Testis (tissue), 5 donors: ENCODE measurements at places on chromosomes 6 and 20. TPM values are rescaled to one million over a fixed set of nuclear protein-coding genes. Genes with fewer than 3 reads are reported as not detected.
A peak's percentile ranks its signal among the peaks of the same experiment; 100 is the strongest.

GRCh38 chr6:111995404-111995803, 58.5 kb upstream of the CCN6 start:
- H3K4me3 ChIP-seq, result no peak overlapping the region
- no peaks in the 10 kb centered on the region for H3K36me3 ChIP-seq
- H3K27me3 ChIP-seq, result no peaks in the 10 kb centered on the region
- no peaks in the 10 kb centered on the region for H3K4me1 ChIP-seq
- no peak overlapping the region for H3K27ac ChIP-seq

GRCh38 chr20:31565699-31566318, 39.3 kb upstream of the ID1 start:
- no peak overlapping the region for H3K27ac ChIP-seq
- no peak for DNase-seq
- H3K27me3 ChIP-seq, result no peaks in the 10 kb centered on the region
- H3K4me3 ChIP-seq, result no peak overlapping the region
- H3K4me1 ChIP-seq, result no peaks in the 10 kb centered on the region

GRCh38 chr6:1885576-1886011, 275.9 kb downstream of the FOXC1 start:
- DNase-seq, result no peak
- H3K4me1 ChIP-seq, result no peaks in the 10 kb centered on the region
- H3K27me3 ChIP-seq, result no peaks in the 10 kb centered on the region

DNA sequence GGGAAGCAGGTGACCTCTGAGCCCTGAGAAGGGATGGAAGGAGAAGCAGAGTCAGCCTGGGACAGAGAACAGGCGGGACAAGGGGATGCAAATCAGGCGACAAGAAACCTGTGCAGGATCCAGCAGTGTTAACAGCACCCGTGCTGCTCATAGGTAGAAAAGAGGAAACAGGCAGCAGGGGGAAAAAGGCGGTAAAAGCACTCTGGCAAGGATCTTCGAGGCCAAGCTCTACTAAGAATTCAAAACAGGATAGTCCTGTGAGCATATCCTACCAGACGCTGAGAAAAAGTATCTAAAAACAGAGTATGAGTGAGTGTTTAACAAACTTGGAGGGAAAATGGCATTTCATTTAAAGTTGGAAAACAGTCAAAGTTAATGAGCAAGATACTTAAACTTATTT, 16.7 kb downstream of the C6orf118 start:
- H3K36me3 ChIP-seq, result no peaks in the 10 kb centered on the region
- H3K27me3 ChIP-seq, result no peaks in the 10 kb centered on the region
- no peak overlapping the region for H3K27ac ChIP-seq
- no peak overlapping the region for H3K4me3 ChIP-seq
- DNase-seq, result no peak
- H3K4me1 ChIP-seq, result no peaks in the 10 kb centered on the region

DNA sequence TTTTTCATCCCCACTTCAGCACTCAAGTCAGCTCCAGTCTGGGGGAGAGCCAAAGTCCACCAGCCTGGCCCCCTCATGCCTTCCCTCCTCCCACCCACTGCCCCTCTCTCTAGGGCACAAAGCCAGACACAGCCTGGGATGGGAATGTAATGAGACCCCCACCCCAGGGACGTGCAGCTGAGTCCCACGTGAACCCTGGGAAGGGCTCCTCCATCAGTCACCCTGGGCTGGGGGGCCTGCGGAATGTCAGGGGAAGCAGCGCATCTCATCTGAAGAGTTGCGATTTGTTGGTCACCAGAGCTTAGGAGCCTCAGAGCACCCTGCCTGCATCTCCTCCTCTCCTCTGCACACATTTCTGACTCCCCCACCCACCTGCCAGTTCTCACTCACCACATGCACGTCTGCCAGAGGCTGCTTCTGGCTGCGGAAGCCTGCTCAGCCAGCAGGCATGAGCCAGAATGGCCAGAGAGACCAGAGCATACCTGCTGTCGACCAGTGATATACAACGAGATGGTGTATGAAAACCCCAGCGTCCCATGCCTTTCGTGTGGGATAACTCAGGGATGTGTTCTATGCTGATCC, 167.1 kb upstream of the TOP1 start:
- DNase-seq, result no peak
- no peak overlapping the region for H3K4me3 ChIP-seq
- H3K27me3 ChIP-seq, result no peaks in the 10 kb centered on the region
- no peak overlapping the region for H3K27ac ChIP-seq
- no peaks in the 10 kb centered on the region for H3K4me1 ChIP-seq

GRCh38 chr6:35370124-35370741, 27.9 kb downstream of the PPARD start:
- no peak overlapping the region for H3K4me3 ChIP-seq
- DNase-seq, result peak; percentile 45
- H3K36me3 ChIP-seq, result no peaks in the 10 kb centered on the region
- H3K4me1 ChIP-seq, result no peaks in the 10 kb centered on the region

- no peaks in the 10 kb centered on the region for H3K36me3 ChIP-seq
- H3K4me3 ChIP-seq, result no peak overlapping the region
- DNase-seq, result no peak
- H3K27ac ChIP-seq, result no peak overlapping the region
- no peaks in the 10 kb centered on the region for H3K4me1 ChIP-seq
- H3K27me3 ChIP-seq, result no peaks in the 10 kb centered on the region
Observed at GRCh38 chr20:4552075-4552640, 169.6 kb upstream of the PRND start.

GRCh38 chr6:2616811-2617210, 133.9 kb downstream of the MYLK4 start:
- no peaks in the 10 kb centered on the region for H3K4me1 ChIP-seq
- no peak overlapping the region for H3K4me3 ChIP-seq
- H3K36me3 ChIP-seq, result no peaks in the 10 kb centered on the region
- no peaks in the 10 kb centered on the region for H3K27me3 ChIP-seq
- H3K27ac ChIP-seq, result no peak overlapping the region

GRCh38 chr6:145656128-145656527, 79.2 kb downstream of the EPM2A start:
- no peak for DNase-seq
- no peak overlapping the region for H3K4me3 ChIP-seq
- H3K27ac ChIP-seq, result no peak overlapping the region

GRCh38 chr20:33670715-33671499, 3.3 kb downstream of the NECAB3 start:
- DNase-seq, result no peak
- peaks cover 39% of the 10 kb centered on the region for H3K4me1 ChIP-seq
- H3K27me3 ChIP-seq, result no peaks in the 10 kb centered on the region
- H3K27ac ChIP-seq, result no peak overlapping the region

DNA sequence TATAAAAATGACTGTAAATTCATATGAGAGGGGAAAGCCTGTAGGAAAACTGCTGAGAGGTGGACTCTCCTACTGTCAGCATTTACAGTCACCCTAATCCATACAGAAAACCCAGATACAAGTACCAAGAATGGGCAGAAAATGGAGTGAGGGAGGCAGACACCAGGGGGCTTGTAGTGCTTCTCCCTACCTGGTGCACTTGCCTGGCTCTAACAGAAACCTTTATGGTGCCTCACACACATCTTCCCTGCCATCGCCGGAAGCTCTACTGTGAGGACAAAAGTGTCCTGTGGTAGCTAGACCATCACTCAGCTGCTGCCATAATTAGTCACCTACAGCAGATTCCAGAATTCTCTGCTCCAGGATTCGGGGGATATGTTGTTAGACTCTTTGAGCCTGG, 441.3 kb downstream of the TFAP2B start:
- no peaks in the 10 kb centered on the region for H3K36me3 ChIP-seq
- no peaks in the 10 kb centered on the region for H3K4me1 ChIP-seq
- no peak overlapping the region for H3K27ac ChIP-seq
- no peaks in the 10 kb centered on the region for H3K27me3 ChIP-seq
- H3K4me3 ChIP-seq, result no peak overlapping the region
- no peak for DNase-seq

- no peaks in the 10 kb centered on the region for H3K4me1 ChIP-seq
- no peaks in the 10 kb centered on the region for H3K36me3 ChIP-seq
- DNase-seq, result no peak
- no peaks in the 10 kb centered on the region for H3K27me3 ChIP-seq
- H3K27ac ChIP-seq, result no peak overlapping the region
Observed at GRCh38 chr6:146470091-146470770, 73.4 kb upstream of the RAB32 start.

DNA sequence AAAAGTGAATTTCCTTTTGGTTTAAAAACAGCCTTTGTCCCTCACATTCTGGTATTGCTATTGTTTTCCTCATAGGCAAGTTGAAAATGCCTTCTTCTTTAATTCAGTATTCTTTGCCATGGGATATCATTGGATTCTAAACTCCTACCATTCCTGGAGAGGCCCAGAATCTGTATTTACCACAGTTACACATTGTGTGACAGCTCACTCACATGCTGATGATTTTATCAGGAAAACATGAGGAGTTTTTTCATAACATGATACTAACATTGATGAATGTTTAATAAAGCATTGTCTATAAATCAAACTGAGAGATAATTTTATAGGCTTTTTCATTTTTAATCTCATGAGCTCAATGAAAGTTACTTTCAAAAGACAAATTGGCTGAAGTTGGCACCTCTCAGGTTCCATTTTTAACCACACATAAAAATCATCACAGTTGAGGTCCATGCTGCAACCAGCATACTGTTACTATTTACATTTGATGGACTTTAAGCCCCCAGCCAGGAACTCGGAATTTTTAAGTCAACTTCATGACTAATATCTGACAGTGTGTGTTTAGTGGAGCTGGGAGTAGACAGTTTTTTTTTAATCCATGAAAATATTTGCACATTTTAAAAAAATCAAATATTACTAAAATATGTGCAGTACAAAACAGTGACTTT, 82.8 kb downstream of the FAM83B start:
- H3K27me3 ChIP-seq, result no peaks in the 10 kb centered on the region
- no peaks in the 10 kb centered on the region for H3K4me1 ChIP-seq
- H3K27ac ChIP-seq, result no peak overlapping the region
- H3K36me3 ChIP-seq, result no peaks in the 10 kb centered on the region
- H3K4me3 ChIP-seq, result no peak overlapping the region
- no peak for DNase-seq

GRCh38 chr6:103122766-103123601, 1729.5 kb downstream of the GRIK2 start:
- H3K27me3 ChIP-seq, result no peaks in the 10 kb centered on the region
- H3K36me3 ChIP-seq, result no peaks in the 10 kb centered on the region
- no peak overlapping the region for H3K4me3 ChIP-seq
- DNase-seq, result peak; percentile 86

- H3K36me3 ChIP-seq, result no peaks in the 10 kb centered on the region
- H3K4me1 ChIP-seq, result no peaks in the 10 kb centered on the region
- no peak for DNase-seq
- H3K4me3 ChIP-seq, result no peak overlapping the region
- H3K27ac ChIP-seq, result no peak overlapping the region
- no peaks in the 10 kb centered on the region for H3K27me3 ChIP-seq
Observed at GRCh38 chr6:114941078-114941477, 598.3 kb upstream of the HS3ST5 start.

DNA sequence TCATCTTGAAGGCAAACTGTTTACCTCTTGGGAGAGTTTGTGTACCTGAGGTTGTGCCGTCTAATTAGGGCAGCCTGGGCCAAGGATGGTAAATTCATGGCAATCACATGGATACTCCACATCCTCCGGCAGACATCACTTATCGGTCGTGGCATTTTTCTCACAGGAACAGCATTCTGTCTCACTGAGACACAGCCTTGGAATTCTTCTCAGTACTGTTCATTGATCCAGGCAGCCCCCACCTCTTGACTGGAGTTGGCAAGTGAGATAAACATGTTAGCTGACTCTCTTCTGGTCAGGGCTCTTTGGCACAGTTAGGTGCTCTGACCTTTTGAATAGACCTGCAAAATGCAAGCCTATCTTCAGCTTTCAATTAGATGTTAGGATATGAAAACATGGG, 511.4 kb upstream of the FLRT3 start:
- H3K27me3 ChIP-seq, result no peaks in the 10 kb centered on the region
- DNase-seq, result no peak
- no peaks in the 10 kb centered on the region for H3K4me1 ChIP-seq
- no peak overlapping the region for H3K27ac ChIP-seq

GRCh38 chr20:53942973-53943372, 127.4 kb downstream of the BCAS1 start:
- H3K4me1 ChIP-seq, result peaks cover 11% of the 10 kb centered on the region
- no peak for DNase-seq
- H3K27ac ChIP-seq, result no peak overlapping the region
- no peak overlapping the region for H3K4me3 ChIP-seq
- no peaks in the 10 kb centered on the region for H3K27me3 ChIP-seq
- H3K36me3 ChIP-seq, result no peaks in the 10 kb centered on the region

GRCh38 chr6:26454631-26455030, 3.1 kb upstream of the BTN2A1 start:
- no peaks in the 10 kb centered on the region for H3K27me3 ChIP-seq
- H3K36me3 ChIP-seq, result no peaks in the 10 kb centered on the region
- H3K4me3 ChIP-seq, result no peak overlapping the region

- no peaks in the 10 kb centered on the region for H3K4me1 ChIP-seq
- no peak for DNase-seq
- H3K36me3 ChIP-seq, result no peaks in the 10 kb centered on the region
- no peak overlapping the region for H3K4me3 ChIP-seq
- no peak overlapping the region for H3K27ac ChIP-seq
Observed at GRCh38 chr6:109715616-109716015, 24.5 kb downstream of the FIG4 start.

DNA sequence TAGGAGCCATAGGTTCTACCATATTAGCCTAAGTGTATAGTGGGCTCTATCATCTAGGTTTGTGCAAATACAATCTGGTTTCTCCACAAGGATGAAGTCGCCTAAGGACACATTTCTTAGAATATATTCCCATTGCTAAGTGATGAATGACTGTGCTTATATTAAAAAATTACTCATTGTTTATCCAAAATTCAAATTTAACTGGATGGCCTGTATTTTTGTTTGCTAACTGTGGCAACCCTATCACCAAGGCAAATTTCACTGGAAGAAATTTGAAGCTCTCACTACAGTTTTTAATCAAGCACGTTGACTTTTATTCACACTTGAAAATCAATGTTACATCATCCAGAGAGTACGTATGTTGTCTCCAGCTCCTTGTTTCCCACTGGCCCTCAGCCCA, 13.9 kb downstream of the GCM2 start:
- H3K27ac ChIP-seq, result no peak overlapping the region
- DNase-seq, result no peak
- no peaks in the 10 kb centered on the region for H3K36me3 ChIP-seq
- H3K4me1 ChIP-seq, result no peaks in the 10 kb centered on the region
- no peaks in the 10 kb centered on the region for H3K27me3 ChIP-seq

- no peaks in the 10 kb centered on the region for H3K4me1 ChIP-seq
- H3K27ac ChIP-seq, result no peak overlapping the region
- no peak overlapping the region for H3K4me3 ChIP-seq
Observed at GRCh38 chr6:142452993-142453392, 151.2 kb downstream of the ADGRG6 start.

- peak within 1 kb of the TSS; percentile 83 for H3K27ac ChIP-seq
- H3K27me3 ChIP-seq, result no peaks in the 10 kb centered on the region
- peak within 1 kb of the TSS; percentile 69 for H3K4me3 ChIP-seq
Observed at GRCh38 chr20:35615667-35616464, at the start of gene SPAG4. Gene SPAG4 (plus strand): TSS chr20:35615829. CDS start chr20:35616004, 175 bp downstream.

The PDE7B gene
- total RNA-seq, result 6.9 TPM

The BPIFA1 gene
- not detected for total RNA-seq

The RPS6KA2 gene
- 19.8 TPM for total RNA-seq

The NMBR gene
- 1.6 TPM for total RNA-seq

The ADNP gene
- 101 TPM for total RNA-seq

The AIF1 gene
- total RNA-seq, result 2.9 TPM

The RNF182 gene
- total RNA-seq, result 5.8 TPM

The SNAP25 gene
- total RNA-seq, result 11.3 TPM

The MUC21 gene
- not detected for total RNA-seq

The KIF6 gene
- total RNA-seq, result 4.2 TPM

The LHFPL5 gene
- total RNA-seq, result 0.24 TPM

The PRL gene
- 0.63 TPM for total RNA-seq

The LRRC73 gene
- total RNA-seq, result 29.3 TPM

The PHF1 gene
- total RNA-seq, result 184 TPM

The BHLHE23 gene
- 6.6 TPM for total RNA-seq

The CSTF1 gene
- total RNA-seq, result 41.8 TPM

The DLK2 gene
- total RNA-seq, result 1.7 TPM
